ENCODE measurements at places on chromosomes 4 and X. TPM values are rescaled to one million over a fixed set of nuclear protein-coding genes. Genes with fewer than 3 reads are reported as not detected.

Gene XPNPEP2
- 1.8 TPM for total RNA-seq

Gene CXCL8
- total RNA-seq = 0.15 TPM

Gene IL13RA1
- total RNA-seq = 24.6 TPM

Gene CT83
- not detected for total RNA-seq

Gene GYG2
- 0.64 TPM for total RNA-seq

DNA sequence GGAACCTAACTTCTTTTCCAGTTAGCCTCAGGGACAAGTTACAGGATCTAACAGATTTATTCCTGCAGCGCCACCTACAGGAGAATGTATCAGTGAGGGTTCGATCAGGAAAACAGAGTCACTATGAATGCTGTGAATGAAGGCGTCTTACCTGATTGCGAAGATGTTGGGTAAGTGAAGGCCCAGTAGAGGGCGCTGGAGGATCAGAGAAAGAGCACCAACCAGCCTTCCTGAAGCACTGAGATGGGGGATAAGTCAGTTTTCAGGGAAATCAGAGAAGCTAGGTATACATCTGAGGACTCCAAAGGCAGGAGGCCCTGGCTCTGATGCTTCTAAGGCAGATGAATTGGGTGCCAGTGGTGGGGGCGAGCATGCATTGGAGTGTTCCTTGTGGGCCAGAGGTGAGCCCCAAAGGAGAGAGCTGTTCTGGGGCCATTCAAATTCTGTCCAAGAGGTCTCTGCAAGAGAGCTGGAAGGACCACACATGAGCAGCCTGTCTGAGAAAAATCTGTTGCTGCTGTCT lies 169.9 kb upstream of the AADAT start:
- DNase-seq = no peak

DNA sequence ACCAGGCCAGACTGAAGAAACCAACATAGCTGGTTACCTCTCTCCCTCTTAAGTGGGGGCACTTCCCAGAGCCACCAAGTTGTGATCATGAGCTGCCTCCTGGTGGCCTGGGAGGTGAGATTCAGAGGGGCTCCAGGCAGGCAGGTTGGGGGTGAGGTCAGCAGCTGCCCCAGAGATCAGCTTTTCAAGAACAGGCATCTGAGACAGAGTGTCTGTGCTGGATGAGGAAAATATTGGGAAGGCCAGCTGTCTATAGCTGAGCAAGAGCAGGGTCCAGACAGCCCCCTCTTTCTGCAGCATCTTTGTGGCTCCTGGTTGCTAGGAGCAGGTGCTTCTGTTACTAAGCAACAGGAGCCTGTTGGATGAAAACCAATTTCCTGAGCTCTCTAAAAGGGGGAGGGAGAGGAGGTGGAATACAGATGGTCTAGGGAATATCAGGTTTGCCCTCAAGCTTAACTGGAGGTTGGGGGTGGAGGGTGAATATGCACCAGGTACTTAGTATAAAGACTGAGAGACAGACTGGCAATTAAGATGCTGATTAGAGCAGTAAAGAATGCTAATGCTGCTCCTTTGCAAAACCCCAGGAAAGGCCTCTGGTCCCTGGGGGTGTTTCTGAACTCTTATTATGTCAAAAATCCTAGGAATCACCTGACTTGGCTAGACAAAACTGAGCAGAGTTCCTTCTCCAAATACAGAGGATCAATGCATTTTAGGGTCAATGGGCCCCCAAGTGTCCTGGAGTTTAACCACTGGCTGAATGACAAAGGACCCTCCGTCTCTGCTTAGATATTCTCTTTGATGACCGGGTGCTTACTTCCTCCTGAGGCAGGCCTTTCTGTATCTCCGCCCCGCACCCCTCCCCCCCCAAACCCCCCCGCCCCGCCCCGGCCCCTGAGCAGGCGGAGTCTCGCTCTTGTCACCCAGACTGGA lies 21.4 kb downstream of the ZCCHC13 start:
- no peak for DNase-seq

- no peak for DNase-seq
Measured at GRCh38 chr4:183132865-183133264, 33.8 kb downstream of the WWC2 start.

GRCh38 chrX:1295550-1295949 lies 26.9 kb downstream of the CSF2RA start:
- no peak for DNase-seq

DNA sequence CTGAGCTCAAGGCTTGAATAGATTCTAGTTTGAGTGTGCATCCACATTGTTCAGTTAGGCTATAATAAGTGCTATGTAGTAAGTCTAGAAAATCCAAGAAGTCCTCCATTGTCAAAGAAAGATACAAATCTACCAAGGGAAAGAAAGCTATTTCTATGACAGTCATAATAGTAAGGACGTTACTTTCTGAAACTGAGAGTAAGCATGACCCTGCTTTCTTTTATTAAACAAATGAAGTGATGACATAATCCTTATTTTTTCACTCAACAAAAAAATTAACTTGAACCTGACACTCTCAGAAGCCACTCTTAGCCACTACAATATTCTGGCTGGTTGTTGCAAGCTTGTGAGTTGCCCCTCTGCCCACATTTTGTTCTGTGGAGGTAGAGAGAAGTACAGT lies 33.8 kb upstream of the AMELX start:
- no peak for DNase-seq

GRCh38 chr4:141240259-141240658 lies 19.6 kb downstream of the ZNF330 start:
- no peak for DNase-seq

DNA sequence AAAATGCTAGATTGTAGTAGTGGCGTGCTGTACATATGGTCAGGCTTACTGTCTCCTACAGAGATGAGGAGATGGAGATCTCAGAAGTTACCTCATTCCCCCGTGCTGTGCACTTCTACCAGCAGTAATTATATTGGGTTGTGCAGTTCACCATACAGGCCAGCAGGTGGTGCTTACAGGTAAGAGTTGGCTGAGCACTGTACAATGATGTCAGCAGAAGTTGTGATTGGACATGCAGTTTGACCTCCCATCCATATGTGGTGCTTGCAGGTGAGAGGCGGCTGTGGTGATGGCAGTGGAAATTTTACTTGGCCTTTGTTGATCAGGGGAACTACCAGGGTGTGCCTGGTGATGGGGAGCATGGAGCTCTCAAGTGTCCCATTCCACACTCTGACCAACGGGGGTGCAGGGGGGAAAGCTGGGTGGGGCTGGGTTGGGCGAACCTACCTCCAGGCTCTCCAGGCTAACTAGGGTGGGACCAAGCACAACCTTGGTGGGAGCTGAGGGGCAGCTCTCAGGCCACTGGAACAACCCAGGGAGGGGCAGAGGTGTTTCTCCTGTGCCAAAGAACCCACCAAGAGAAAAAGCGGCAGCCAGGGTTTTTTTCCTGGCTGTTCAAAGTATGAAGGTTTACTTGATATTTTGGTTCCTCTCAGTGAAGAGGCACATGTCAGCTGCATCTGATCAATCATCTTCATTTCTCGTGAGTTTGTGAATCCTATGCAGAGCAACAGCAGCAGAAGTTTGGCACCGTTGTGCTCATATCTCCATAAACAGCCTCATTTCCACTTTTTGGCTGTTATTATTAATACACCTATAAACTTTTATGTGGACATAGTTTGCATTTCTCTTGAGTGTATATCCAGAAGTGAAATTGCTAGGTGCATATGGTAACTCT lies 73.8 kb upstream of the FREM3 start:
- DNase-seq = no peak

GRCh38 chr4:37561196-37561802 lies 124.9 kb downstream of the RELL1 start:
- DNase-seq = no peak

DNA sequence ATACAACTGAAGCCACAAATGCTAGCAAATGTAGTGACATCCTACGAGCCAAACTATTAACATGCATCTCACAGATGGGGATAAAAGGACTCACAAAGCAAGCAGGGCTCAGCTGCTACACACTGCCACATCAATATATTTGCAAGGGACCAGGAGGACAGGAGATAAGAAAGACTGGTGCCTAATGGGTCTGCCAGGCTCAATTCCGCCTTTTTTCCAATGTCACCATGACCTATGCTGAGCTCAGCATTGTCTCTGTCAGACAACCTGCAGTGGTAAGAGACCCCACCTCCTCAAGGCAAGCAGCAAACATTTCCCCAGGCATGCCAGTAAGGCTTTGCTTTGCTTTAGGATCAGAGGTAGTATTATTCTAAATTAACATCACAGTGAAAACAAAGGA lies 435 bp downstream of the DCX start:
- no peak for DNase-seq

DNA sequence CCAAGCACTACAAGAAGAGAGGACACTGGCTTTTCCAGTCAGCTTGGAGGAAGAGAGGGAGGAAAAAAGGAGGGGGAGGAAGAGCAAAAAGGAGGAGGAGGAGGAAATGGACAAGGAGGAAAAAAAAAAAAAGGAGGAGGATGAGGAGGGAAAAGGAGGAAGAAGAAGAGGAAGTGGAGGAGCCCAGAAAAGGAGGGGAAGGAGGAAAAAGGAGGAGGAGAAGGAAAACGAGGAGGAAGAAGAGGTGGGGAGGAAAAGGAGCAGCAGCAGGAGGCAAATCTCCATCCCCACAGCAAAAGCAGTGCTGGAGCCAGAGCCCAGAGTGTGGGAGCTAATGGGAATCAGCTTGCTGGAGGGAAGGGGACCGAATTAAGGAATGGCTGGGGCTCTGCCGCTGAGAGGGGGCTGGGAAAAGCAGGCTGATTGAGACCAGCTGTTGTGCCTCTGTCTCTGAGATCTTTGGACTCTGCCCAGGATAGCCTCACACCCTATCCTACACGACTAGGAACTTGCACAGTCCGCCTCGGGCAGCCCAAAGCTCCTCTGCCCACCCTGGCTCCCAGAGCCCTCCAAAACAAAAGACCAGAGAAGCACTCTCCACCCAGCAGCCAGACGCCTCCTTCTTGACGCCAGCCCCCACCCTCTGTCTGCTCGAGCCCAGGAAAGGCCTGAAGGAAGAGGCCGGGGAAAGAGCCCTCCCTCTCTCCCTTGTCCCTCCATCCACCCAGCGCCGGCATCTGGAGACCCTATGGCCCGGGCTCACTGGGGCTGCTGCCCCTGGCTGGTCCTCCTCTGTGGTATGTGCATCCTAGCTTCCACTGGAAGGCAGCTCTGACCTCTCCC lies at the start of gene XPNPEP2:
XPNPEP2 (plus strand) TSS at position 514 of the 843 bp plus-strand sequence; CDS start at position 749, 235 bp downstream.
- peak; percentile 45 for DNase-seq

DNA sequence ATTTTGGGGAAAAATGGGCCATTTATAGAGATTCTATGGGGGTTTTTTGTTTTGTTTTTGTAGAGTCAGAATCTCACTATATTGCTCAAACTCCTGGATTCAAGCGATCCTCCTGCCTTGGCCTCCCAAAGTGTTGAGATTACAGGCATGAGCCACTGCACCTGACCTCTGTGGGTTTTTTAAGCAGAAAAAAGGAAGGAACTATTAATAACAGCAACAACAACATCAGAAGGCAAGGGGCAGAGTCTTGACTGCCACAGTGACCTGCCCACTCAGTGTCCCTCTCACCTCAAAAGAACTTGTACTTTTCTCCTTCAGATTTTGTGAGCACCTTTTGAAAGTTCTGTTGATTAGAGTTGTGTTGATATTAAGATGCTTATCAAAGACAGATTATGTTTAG lies 48.1 kb downstream of the FNIP2 start:
- no peak for DNase-seq

DNA sequence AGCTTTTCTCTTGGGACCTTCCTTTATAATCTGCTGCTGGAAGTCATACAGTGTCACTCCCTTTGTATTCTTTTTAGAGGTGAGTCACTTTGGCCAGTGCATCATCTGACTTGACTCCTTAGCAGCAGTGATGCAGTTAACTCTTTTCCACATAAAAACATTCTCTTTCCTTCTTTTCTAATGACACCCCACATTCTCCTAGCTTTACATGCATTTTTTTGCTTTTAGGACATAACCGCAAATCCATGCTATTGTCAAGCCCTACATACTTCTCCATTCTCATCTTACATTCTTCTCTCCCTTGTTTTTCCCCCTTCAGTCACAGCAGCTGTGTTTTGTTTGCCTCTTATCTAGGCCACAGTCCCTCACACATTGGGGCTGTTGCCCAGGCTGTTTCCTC lies 55.1 kb downstream of the ZNF330 start:
- DNase-seq = no peak

DNA sequence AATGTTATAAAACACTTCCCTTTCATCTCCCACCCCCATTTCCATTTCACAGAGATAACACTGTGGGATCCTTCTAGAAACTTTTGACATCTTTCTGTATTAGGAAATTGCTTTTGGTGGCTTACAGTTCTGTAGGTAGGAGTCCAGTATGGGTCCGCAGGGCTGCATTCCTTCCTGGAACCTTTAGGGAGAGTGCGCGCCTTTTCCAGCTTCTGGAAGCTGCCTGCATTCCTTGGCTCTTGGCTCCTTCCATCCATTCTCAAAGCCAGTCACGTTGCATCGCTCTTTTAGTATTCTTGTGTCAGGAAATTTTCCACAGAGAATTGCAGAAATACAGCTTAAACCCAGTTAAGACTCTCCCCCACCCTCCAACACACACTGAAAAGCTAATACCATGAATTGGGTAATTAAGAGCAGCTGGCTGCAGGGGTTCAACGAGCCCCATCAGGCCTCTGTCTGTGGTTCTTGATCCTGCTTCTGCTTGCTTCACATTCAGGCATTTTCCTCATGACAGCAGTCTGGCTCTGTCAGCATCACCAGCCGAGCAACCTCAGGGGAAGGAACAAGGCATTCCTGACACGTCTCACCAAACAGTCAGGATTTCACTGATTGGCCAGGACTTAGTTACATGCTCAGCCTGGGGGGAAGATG lies 48.8 kb downstream of the SEPTIN11 start:
- DNase-seq = peak; percentile 42

- no peak for DNase-seq
Measured at GRCh38 chr4:61938250-61938846, 738.2 kb downstream of the ADGRL3 start.

- DNase-seq = peak; percentile 77
Measured at GRCh38 chr4:1207603-1208265, 35.4 kb upstream of the SPON2 start.

All from heart left ventricle (tissue), 16 donors.